Right forelimb (tissue), 1 donor: ENCODE measurements at places on chromosomes 2 and 18.

DNA sequence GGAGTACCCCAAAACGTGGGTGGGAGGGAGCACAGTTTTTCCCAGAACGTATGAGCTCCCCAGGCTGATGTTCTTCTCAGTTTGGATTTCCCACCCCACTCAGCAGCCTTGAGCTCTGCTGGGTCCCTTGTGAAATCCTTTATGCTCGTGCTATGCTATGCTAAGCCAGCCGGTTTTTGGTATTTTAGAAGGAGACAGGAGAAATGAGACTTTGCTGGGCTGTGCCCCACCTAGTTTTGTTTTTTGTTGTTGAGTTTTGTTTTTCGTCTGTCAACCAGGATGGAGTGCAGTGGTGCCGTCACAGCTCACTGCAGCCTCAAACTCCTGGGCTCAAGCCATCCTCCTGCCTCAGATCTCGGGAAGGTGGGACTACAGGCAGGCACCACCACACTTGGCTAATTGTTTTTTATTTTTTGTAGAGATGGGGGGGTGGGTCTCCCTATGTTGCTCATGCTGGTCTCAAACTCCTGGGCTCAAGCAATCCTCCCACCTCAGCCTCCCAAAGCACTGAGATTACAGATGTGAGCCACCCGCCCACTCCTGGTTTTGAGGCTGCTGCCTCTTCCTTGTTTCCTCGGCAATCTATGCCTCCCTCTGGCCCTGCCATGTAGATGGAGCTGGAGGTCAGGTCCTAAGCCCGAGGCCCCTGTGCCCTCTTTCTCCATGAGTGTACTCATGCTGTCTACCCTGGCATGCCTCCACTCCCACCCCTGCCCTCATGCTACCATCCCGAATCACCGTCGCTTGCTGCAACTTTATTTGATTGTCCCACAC is 17.5 kb upstream of the MGAT4A start:
- DNase-seq, result no peak

GRCh38 chr18:59056706-59057492 is 82.8 kb upstream of the SEC11C start:
- peak; percentile 79 for DNase-seq

GRCh38 chr18:72542984-72543356 is 1.2 kb downstream of the CBLN2 start:
- no peak for DNase-seq

- DNase-seq, result no peak
Observed at GRCh38 chr2:178962805-178963433, 87.0 kb downstream of the CCDC141 start.

DNA sequence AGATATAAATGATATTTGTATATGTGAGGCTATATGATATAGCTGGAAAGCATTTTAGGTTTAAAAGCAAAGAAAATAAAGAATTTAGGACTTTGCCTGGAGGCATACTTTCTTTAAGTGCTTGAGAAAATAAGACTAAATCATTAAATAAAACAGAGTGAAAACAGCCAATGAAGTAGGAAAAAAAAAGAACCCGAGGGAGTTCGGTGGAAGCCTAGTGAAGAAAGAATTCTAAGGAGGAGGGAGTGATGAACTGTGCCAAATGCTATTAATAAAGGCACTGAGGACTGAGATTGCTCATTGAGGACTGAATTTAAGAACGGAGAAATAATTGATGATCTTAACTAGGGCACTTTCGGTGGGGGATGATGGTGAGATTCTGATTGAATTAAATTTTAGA is 573.5 kb downstream of the DSC3 start:
- DNase-seq, result no peak

GRCh38 chr18:47370052-47370451 is 118.6 kb upstream of the SKOR2 start:
- DNase-seq, result no peak

DNA sequence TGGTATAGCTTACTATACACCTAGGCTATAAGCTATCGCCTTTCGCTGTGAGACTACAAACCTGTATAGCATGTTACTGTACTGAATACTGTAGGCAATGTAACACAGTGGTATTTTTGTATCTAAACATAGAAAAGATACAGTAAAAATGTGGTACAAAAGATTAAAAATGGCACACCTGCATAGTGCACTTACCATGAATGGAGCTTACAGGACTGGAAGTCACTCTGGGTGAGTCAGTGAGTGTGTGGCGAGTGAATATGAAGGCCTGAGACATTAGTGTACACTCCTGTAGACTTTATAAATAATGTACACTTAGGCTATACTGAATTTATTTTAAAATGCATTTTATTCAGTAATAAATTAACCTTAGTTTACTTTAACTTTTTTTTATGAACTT is 258.2 kb upstream of the SP5 start:
- DNase-seq, result no peak
